ENCODE measurements at places on chromosomes 11 and 22.

- no peak for DNase-seq
These were observed at the start of gene RAPSN for GRCh38 chr11:47448566-47449427. Gene RAPSN (minus strand): TSS chr11:47449136. CDS start chr11:47448964, 172 bp downstream.

- DNase-seq = peak; percentile 43
These were observed 9.2 kb upstream of the P2RY6 start for GRCh38 chr11:73262851-73263495.

GRCh38 chr11:123055191-123055901, 6.6 kb downstream of the HSPA8 start:
- DNase-seq = peak; percentile 39

DNA sequence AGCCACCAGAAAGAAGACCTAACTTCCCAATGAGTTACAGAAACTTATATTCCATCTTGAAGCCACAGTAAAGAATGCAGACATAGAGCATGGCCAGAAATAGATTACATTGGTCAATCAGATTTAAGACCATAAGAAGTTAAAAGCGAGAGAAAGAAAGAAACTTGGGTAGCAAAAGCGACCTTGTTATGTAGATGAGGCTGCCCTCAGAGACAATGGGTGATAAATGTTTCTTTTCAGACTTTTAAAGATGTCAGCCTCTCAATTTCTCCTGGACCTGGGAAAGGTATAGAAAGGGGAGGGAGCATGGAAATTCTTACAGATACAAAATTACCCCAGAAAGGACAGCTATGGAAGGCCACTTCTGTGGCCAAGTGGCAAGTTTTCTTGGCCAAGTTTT, 732.6 kb upstream of the LUZP2 start:
- DNase-seq = no peak

GRCh38 chr11:93049740-93050139, 80.3 kb downstream of the MTNR1B start:
- DNase-seq = no peak

DNA sequence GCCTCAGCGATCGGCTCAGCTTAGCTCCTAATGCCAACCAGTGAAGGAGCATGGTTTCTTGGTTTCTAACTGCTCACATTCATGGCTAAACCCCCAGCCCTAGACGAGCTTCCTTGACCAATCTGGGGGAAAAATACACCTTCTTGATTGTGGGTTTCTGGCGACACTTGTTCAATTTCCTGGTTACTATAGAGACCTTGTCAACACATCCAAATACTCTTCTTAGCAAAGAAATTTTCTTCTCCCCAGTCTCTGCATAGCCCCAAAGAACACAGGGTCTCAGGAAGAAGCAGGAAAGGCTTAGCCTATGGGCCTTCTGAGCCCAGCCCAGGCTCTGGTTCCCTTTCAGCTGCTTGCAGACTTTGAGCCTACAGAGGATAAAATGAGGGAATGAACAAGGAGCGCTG, 88.5 kb upstream of the SYT13 start:
- no peak for DNase-seq

DNA sequence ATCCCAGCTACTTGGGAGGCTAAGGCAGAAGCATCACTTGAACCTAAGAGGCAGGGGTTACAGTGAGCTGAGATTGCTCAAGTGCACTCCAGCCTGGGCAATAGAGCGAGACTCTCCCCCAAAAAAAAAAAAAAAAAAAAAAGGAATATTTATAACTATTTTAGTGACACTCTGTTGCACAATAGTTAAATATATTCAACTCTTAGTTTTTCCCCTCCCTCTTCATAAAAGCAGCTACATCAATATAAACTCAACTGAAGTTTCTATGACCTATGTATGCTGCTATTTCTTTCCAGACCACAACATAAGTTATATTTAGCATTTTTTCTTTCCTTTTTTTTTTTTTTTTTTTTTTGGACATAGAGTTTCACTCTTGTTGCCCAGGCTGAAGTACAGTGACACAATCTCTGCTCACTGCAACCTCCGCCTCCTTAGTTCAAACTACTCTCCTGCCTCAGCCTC, 19.2 kb downstream of the CELF1 start:
- peak; percentile 58 for DNase-seq
